ENCODE measurements at places on chromosomes 1 and 21. TPM values are rescaled to one million over a fixed set of nuclear protein-coding genes. Genes with fewer than 3 reads are reported as not detected.

DNA sequence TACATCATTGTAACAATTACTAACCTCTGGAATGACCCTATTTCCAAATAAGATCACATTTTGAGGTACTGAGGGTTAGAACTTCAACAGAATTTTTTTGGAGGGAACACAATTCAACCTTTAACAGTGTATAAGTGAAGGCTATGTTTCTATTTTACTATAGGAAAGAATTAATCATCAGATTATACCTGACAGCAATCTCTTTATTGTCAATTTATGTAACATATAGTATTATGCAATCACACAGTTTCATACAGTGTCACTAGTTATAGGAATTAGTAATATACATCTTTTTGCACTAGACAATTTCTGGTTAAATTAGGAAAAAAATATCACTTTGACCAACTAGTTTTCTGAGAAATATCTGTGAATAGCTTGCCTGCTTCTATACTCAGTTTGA, 59.1 kb downstream of the MSH4 start:
- no peak for DNase-seq
- no peaks in the 10 kb centered on the region for H3K36me3 ChIP-seq
- H3K4me3 ChIP-seq = no peak overlapping the region
- H3K27me3 ChIP-seq = peaks cover 17% of the 10 kb centered on the region
- peaks cover 9% of the 10 kb centered on the region for H3K4me1 ChIP-seq

GRCh38 chr1:166721145-166721544, 118.1 kb upstream of the POGK start:
- DNase-seq = no peak
- H3K27ac ChIP-seq = no peak overlapping the region
- H3K36me3 ChIP-seq = no peaks in the 10 kb centered on the region
- H3K4me3 ChIP-seq = no peak overlapping the region

GALNT2 gene
- total RNA-seq = 121 TPM

GRCh38 chr1:11156963-11157362, 32.2 kb upstream of the ANGPTL7 start:
- H3K4me3 ChIP-seq = no peak overlapping the region
- no peaks in the 10 kb centered on the region for H3K27me3 ChIP-seq

C8A gene
- total RNA-seq = not detected

DNA sequence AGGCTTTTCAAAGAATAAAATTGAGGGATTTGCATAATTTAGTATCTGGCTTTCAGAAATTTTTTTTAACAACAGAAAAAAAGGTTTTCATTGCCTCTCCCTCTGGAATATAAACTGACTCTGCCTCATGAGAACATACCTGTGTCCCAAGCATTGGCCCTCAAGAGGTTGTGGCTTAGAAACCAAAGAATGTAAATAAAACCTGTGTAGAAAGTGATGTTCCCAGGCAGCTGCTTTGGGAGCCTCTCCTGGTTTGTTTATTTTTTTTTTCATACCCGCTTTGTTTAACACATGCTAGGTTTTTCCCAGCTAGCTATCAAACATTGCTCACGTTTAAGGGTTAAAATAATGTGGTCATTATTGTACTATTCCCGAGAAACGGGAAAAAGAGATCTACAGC, 40.5 kb upstream of the IFNAR2 start:
- H3K27me3 ChIP-seq = peaks cover 36% of the 10 kb centered on the region
- no peaks in the 10 kb centered on the region for H3K4me1 ChIP-seq
- no peak for DNase-seq
- H3K36me3 ChIP-seq = no peaks in the 10 kb centered on the region
- no peak overlapping the region for H3K27ac ChIP-seq

ADAM30 gene
- total RNA-seq = not detected

TENT5C gene
- total RNA-seq = 3.9 TPM

SH2D5 gene
- total RNA-seq = 1.1 TPM

DNA sequence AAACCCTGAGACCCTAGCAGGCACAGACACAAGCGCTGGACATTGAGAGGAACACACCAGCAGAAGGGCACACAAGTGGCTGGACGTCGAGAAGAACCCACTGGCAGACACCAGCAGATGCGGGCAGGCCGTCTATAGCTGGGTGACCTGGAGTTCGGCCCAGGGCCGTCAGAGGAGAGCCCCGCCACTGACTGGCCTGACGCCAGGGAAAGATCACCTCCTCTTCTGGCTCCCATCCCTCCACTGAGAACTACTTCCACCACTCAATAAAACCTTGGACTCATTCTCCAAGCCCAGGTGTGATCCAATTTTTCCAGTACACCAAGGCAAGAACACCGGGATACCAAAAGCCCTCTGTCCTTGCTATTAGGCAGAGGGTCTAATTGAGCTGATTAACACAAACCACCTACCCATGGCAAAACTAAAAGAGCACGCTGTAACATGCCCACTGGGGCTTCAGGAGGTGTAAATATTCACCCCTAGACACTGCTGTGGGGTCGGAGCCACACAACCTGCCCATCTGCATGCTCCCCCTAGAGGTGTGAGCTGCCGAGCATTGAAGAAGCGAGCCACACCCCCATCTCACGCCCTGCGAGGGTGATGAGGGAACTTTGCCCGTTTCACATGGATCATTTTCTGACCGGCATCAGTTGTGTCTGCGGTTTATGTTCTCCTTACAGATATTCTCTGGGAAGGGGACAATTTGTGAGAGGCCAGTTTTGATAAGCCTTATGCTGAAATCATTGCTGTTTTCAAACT, 104.8 kb downstream of the HLX start:
- H3K27ac ChIP-seq = no peak overlapping the region
- H3K27me3 ChIP-seq = no peaks in the 10 kb centered on the region
- no peaks in the 10 kb centered on the region for H3K4me1 ChIP-seq
- no peaks in the 10 kb centered on the region for H3K36me3 ChIP-seq

GRCh38 chr21:31922881-31923280, 50.1 kb downstream of the HUNK start:
- DNase-seq = no peak
- no peaks in the 10 kb centered on the region for H3K36me3 ChIP-seq
- peaks cover 49% of the 10 kb centered on the region for H3K27me3 ChIP-seq
- H3K4me1 ChIP-seq = no peaks in the 10 kb centered on the region

CYYR1 gene
- not detected for total RNA-seq

LAMTOR5 gene
- 140 TPM for total RNA-seq

OR2M2 gene
- not detected for total RNA-seq

DNA sequence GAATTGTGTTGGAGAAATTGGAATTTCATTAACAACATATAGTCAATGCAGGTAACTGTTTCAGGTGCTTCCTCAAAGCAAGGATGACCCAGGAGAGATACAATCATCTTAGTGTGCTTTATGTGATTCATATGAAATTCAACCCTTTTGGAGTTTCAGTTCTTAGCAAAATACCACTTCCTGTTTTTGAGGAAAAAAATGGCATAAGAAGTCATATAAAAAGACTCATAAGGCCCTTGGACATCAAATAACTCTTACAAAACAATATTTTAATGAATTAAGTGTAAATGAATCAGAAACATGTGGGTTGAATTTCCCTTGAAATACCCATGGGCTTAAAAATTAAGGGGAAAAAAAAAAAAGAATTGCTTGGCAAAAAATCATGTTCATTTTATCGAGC, 926.6 kb downstream of the LTN1 start:
- no peak for DNase-seq
- H3K27me3 ChIP-seq = no peaks in the 10 kb centered on the region
- no peaks in the 10 kb centered on the region for H3K4me1 ChIP-seq
- no peak overlapping the region for H3K4me3 ChIP-seq
- no peaks in the 10 kb centered on the region for H3K36me3 ChIP-seq
- H3K27ac ChIP-seq = no peak overlapping the region

GJA4 gene
- total RNA-seq = not detected

FAM177B gene
- total RNA-seq = not detected

Measured in PC-9 (cell line).